ENCODE measurements at places on chromosomes 7 and 10.

- DNase-seq = no peak
Observed at GRCh38 chr10:93775356-93775755, 17.6 kb downstream of the LGI1 start.

- DNase-seq = no peak
Observed at GRCh38 chr7:158323741-158324396, 263.8 kb downstream of the PTPRN2 start.

DNA sequence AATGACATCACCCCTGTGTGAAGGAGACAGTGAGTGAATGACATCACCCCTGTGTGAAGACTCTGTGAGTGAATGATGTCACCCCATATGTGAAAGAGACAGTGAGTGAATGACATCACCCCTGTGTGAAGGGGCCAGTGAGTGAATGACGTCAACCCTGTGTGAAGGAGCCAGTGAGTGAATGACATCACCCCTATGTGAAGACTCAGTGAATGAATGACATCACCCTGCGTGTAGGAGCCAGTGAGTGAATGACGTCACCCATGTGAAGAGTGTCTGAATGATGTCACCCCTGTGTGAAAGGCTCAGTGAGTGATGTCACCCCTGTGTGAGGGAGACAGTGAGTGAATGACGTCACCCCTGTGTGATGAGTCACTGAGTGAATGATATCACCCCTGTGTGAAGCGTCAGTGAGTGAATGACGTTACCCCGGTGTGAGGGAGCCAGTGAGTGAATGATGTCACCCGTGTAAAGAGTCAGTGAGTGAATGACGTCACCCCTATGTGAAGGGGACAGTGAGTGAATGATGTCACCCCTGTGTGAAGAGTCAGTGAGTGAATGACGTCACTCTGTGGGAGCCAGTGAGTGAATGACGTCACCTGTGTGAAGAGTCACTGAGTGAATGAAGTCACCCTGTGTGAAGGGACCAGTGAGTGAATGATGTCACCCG, 478.1 kb downstream of the PTPRN2 start:
- no peak for DNase-seq

GRCh38 chr7:84399661-84400060, 205.1 kb upstream of the SEMA3A start:
- DNase-seq = no peak

Measured in AG10803 (cell line).